Glutamatergic neuron (in vitro differentiated cells): ENCODE measurements at places on chromosomes 2 and 18. TPM values are rescaled to one million over a fixed set of nuclear protein-coding genes. Genes with fewer than 3 reads are reported as not detected.

DNA sequence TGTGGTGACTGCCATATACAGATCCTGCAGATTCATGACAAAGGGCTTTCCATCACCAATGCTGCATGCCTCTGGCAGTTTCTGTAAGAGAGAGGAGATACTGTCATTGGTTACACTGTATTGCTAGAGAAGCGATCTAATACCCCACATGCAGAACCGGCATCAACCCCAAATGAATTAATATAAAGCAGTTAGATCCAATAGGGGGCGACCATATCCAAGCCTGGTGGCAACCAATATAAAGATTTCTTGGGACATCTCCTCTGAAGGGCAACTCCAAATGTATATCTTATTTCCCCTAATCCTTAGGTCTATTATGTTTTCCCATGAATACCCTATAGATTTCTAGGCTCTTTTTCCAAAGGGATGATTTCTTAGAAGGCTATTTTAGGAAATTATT, 17.4 kb upstream of the IHH start:
- no peak overlapping the region for H3K27ac ChIP-seq
- no peaks in the 10 kb centered on the region for H3K36me3 ChIP-seq
- peaks cover 3% of the 10 kb centered on the region for H3K27me3 ChIP-seq
- H3K4me3 ChIP-seq, result no peak overlapping the region
- H3K4me1 ChIP-seq, result no peaks in the 10 kb centered on the region
- no peak for DNase-seq

- no peak overlapping the region for H3K27ac ChIP-seq
- no peaks in the 10 kb centered on the region for H3K36me3 ChIP-seq
- no peaks in the 10 kb centered on the region for H3K27me3 ChIP-seq
- H3K4me1 ChIP-seq, result no peaks in the 10 kb centered on the region
- no peak for DNase-seq
Observed at GRCh38 chr2:84776011-84776410, 104.9 kb downstream of the TRABD2A start.

- H3K36me3 ChIP-seq, result no peaks in the 10 kb centered on the region
- no peak overlapping the region for H3K4me3 ChIP-seq
- H3K27ac ChIP-seq, result no peak overlapping the region
- DNase-seq, result no peak
- peaks cover 10% of the 10 kb centered on the region for H3K4me1 ChIP-seq
- no peaks in the 10 kb centered on the region for H3K27me3 ChIP-seq
Observed at GRCh38 chr2:38547791-38548190, 54.9 kb downstream of the HNRNPLL start.

DNA sequence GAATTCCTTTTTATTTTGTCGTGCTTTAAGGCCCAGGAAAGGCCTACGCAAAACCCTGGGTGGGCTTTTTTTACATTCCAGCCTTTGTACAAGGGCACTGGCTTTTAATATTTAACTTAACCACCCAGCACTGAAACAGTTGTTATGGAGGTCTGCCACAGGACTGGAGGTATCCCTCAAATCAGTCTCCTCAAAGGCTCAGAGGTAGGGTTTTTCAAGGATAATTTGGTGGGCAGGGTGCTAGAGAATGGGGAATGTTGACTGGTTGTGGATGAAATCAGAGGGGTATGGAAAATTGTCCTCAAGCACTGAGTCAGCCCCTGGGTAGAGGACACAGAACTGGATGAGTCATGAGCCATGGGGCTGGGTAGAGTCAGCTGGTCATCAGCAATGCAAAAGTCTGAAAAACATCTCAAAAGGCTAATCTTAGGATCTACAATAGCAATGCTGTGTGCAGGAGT, 443.1 kb downstream of the THSD7B start:
- H3K27ac ChIP-seq, result no peak overlapping the region
- H3K36me3 ChIP-seq, result no peaks in the 10 kb centered on the region
- H3K4me3 ChIP-seq, result no peak overlapping the region
- peaks cover 5% of the 10 kb centered on the region for H3K27me3 ChIP-seq
- no peaks in the 10 kb centered on the region for H3K4me1 ChIP-seq

DNA sequence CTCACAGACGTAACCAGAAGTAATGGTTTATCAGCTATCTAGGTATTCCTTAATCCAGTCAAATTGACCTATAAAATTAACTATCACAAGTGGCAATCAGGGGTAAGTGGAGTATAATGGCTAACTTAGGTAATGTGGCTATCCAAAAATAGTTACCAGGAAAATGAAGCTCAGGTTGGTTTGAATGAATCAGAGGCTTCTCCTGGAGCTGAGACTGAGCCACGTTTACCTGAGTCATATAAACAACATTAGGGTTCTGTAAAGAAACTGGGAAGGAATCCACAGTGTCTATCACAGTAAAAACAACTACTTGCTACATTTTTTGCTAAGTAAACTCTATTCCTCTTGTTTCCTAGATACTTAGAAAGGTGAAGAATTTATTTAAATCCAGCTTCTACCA, 236.0 kb upstream of the SPHKAP start:
- H3K4me3 ChIP-seq, result no peak overlapping the region
- H3K4me1 ChIP-seq, result peaks cover 5% of the 10 kb centered on the region
- no peak overlapping the region for H3K27ac ChIP-seq

GRCh38 chr2:239138610-239139009, 262.2 kb downstream of the HDAC4 start:
- H3K4me3 ChIP-seq, result no peak overlapping the region
- H3K4me1 ChIP-seq, result no peaks in the 10 kb centered on the region
- no peak overlapping the region for H3K27ac ChIP-seq
- peaks cover 11% of the 10 kb centered on the region for H3K36me3 ChIP-seq
- no peak for DNase-seq
- peaks cover 9% of the 10 kb centered on the region for H3K27me3 ChIP-seq

The SGPP2 gene
- total RNA-seq, result 2.1 TPM
